ENCODE measurements at places on chromosomes 2 and 18.

DNA sequence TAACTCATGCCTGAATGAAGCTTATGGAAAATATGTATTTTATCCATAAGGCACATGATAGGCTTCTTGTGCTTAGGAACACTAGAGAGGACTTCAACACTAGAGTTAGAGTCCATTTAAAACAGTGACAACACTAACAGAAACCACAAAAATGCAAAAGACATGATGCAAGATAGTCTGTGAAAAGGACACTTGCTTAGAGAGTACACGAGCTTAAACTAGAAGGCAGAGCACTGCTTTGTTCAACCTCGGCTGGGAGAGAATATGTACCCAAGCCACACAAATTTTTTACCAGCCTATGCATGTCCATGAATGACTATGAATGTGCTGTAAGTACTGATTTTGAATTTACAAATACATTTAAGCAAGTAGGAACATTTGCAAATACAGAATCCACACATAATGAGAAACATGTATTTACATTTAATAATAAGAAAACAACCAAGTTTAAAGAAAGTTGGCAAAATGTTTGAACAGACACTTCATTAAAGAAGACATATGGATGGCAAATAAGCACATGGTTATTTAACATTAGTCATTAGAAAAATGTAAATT is 130.6 kb downstream of the SPOPL start:
- no peak for DNase-seq

DNA sequence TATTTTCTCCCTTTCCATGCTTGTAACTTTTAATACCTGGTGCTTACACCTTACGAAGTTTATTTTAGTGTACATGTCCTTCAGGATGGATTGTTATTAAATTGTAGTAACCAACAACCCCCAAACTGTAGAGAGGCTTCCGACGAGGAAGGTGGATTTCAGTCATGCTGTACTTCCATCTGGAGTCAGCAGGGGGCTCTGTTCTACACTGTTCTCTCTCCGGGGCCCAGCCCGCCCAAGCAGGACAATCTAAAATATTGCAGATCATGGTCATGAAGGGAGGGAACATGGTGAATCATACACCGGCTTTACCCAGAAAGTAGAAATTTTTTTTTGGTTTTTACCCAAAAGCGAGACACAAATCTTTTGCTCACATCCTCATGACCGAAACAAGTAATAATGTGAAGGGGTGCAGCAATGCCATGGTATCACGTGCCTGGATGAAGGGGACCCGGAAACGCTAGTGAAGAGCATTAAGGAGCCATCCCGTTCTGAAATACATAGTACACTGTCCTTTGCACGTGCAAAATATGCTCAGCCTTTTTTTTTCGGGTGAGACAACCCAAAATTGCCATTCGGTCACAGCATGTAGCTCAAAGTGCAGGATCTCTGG is 884.8 kb downstream of the EPHA4 start:
- DNase-seq, result peak; percentile 67

DNA sequence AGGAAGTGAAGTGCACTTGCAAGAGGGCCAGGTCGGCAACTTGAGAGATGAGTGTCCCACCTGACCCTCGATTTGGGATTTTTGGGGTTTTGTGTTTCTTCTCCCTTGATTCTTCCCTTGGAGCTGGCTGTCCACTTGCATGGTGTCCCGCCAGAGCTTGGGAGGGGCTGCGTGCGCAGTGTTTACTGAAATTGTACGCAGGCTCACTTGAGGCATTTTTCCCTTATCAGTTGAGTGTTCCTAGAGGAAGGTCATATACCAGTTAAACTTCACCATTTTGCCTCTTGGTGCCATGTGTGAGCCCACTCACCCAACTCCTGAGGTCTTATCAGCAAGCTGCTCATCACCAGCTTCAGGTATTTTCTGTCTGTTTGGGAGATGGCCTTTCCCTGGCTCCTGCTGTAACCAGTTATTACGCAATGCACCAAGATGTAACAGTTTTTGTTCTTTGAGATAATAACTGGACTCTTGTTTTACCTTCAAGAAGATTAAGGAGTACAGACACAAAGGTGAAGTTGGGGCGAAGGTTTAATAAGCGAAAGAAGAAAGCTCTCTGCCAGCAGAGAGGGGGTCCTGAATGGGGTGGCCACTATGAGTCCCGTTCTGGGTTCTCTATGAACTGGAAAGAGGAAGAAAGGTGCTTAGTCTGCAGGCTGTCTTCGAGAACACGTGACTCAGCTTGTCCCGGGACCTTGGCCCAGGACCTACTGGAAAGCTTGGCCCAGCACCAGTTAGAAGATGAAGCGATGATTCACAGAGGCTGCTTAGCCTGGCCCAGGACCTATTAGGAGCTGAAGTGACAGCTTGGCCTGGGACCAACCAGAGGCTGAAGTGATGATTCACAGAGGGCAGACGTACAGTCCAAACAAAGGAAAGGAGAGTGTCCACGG is 21.5 kb upstream of the TXNL4A start:
- peak; percentile 83 for DNase-seq

DNA sequence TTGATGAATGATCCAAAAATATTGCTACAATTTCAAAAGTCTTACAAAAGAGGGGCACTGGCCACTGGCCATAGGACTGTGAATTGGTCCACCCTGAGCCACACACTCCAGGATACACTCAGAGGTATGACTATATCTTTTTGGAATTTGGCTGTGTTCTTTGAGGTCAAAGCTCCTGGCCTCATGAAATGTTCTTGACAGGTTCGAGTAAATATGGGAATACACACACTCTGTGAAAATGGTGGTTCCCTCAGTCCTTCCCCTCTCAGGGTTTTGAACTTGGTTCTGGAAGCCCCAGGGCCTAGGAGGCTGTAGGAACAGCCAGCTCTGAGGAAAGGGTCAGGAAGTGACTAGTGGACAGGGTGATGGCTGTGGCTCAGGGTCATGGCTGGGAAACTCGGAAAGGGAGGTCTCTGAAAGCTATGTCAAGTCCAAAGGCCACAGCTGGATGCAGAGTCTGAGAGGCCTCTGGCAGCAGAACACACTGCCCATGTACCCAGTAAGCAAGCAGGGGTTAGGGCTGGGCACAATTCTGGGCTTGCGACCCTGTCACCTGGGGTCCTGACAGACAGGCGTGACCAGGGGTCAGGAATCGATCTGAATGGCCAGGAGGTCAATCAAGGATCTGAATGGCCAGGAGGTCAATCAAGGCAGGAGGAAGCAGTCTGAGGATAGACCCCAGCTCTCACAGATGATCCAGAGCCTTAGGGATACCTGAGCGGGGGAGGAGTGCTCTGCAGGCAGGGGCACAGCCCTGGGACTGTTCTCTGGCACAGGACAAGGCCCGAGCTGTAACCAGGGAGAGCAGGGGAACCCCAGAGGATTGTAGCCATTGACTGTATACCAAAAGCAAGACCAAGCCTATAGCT is 223.4 kb upstream of the SMAD2 start:
- no peak for DNase-seq

DNA sequence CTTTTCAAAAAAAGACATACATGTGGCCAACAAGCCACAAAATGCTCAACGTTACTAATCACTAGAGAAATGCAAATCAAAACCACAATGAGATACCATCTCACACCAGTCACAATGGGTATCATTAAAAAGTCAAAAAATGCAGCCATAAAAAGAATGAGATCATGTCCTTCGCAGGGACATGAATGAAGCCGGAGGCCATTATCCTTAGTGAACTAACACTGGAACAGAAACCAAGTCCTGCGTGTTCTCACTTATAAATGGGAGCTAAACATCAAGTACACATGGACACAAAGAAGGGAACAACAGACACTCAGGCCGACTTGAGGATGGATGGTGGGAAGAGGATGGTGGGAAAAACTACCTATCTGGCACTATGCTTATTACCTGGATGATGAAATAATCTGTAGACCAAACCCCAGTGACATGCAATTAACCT is 17.8 kb upstream of the ATL2 start:
- no peak for DNase-seq

GRCh38 chr2:16763493-16763899 is 97.9 kb upstream of the CYRIA start:
- DNase-seq, result no peak

DNA sequence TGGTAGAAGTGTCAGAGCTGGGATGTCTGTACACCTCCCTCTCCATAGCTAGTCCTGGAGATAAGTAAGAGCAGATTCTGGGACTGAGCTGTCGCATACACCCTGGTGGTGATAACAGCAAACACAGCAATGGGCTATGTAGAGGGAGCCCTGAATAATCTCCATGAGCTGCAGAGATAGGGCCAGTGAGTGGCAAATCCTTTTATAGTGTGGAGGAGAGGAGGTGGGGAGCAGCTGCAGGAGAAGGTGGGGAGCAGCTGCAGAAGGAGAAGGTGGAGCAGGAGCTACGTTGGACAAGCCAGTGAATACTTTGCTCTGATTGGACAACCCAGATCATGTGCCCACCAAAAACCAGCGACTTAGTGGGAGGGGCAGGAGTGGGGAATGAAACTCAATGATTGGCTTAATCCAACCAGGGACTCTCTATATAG is 85.5 kb downstream of the TMEM247 start:
- DNase-seq, result peak; percentile 38

DNA sequence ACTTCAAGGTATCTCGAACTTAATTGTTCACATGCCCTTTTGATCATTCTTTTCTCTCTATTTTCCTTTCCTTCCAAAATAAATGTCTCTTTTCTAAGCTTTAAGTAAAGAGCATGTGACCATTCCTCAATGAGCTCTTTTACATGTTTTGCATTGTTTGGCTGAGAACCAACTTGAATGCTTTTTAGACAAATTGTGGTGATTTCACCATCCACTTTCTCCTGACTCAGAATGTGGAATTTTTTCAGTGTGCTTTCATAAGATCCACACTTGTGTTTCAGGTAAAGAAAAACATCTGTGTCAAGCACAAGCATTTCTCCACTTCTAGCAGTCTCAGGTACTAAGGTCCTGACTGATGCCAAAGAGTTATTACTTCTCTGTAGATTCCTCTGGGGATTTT is 10.7 kb downstream of the RBM43 start:
- DNase-seq, result no peak

- no peak for DNase-seq
These were observed 165.9 kb downstream of the DYSF start for GRCh38 chr2:71619230-71619741.

GRCh38 chr2:231975001-231975400 is 13.5 kb downstream of the DIS3L2 start:
- no peak for DNase-seq

DNA sequence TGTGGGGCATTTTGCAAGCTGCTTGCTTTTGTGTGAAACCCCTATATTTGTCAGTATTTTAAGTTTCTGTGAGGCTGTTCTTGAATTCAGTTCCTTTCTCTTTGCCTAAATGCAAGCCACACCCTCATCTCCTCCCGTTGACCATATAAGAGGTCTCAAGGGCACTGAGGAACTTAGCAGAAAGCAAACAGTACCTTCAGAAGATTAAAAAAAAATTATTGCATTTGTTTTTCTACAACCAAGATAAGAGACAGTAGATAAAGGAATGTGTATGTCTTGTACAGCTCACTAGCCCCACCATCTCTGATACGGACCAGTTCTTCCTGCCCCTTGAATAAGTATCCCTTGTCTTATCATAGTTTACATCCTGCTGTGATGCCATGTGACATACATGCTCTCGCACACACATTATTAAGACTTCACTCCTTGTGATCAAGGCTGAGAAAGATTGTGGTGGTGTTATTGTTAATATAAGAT is 64.2 kb downstream of the NPAS2 start:
- no peak for DNase-seq

GRCh38 chr2:117723888-117724434 is 90.5 kb upstream of the DDX18 start:
- DNase-seq, result no peak

DNA sequence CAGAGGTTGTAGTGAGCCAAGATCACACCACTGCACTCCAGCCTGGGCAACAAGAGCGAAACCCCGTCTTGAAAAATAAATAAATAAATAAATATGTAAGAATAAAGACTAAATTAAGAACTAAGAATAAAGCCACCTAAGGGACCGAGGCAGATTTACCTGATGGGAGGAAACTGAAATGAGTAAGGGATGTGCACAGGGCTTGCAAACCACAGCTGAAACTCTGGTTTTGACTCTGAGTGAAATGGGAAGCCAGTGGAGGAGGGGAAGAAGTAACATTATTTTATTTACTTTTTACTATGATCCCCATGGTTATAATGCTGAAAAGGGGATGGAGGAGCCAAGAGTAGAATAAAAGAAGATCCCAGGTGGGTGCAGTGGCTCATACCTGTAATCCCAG is 107.3 kb downstream of the CABYR start:
- no peak for DNase-seq

- no peak for DNase-seq
These were observed 3.7 kb downstream of the SERPINB5 start for GRCh38 chr18:63480476-63480875.

DNA sequence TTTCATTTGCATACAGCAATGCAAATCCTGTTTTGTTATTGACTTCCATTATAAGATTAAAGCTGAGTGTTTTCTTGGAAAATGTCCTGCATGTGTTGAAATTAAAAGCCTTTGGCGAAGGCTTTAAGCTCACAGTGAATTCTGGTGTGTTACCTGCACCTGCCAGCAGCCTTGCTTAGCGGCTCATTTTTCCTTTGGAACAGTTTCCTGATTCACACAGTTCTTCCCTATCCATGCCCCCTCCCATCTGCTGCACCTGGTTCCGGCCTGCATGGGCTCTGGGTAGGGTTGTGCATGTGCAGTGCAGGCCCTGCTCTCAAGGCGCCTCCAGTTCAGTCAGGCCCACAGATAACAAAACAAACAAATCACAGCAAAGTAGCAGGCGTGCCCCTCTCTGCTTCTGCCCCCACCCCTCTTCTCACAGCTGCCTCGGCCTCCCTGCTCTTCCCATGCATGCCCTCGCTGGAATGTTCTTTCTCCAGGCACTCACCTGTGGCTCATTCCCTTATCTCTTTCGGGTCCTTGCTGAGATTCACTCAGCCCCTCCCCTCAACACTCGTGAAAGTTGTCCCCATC is 15.8 kb downstream of the MTCL1 start:
- DNase-seq, result no peak

Measured in left cardiac atrium (tissue), 4 donors.